ENCODE measurements at places on chromosomes 12 and 14.
A peak's percentile ranks its signal among the peaks of the same experiment; 100 is the strongest.

DNA sequence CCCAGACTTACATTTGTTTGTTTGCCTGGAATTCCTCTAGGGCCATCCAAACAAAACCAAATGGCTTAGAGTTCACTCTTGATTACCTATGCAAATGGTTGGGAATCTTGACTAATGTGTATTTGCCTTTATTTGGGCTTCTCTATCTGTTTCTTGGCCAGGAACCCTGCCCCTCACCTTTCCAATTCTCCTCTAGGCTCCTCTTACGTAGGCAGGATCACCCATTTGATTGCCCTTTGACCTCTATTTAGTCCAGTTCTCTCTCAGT, 123.0 kb upstream of the DYRK2 start:
- DNase-seq = no peak

GRCh38 chr12:80556566-80556965, 112.5 kb downstream of the PTPRQ start:
- DNase-seq = no peak

GRCh38 chr12:57235017-57235727, 5.7 kb downstream of the SHMT2 start:
- DNase-seq = no peak

DNA sequence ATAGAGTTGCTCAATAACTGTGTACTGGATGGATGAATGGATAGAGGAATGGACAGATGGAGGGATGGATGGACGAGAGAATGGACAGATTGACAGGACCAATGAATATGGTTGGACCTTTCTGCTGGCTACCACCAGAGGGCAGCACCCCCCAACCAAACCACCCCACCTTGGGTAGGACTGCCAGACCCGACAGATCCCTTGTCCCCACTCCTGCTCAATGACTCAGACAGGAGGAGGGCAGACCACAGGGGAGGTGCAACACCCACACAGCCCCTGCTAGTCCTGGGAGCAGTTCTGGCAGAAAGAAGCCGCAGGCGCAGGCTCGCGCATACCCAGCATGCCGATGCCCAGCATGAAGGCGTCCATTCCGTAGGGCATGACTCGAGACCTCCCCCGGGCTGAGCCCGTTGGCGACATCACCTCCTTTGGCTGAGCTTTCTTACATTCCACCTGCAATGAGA, 12.4 kb downstream of the MSI1 start:
- peak; percentile 95 for DNase-seq

GRCh38 chr12:55933169-55933798, 2.3 kb downstream of the DGKA start:
- no peak for DNase-seq

DNA sequence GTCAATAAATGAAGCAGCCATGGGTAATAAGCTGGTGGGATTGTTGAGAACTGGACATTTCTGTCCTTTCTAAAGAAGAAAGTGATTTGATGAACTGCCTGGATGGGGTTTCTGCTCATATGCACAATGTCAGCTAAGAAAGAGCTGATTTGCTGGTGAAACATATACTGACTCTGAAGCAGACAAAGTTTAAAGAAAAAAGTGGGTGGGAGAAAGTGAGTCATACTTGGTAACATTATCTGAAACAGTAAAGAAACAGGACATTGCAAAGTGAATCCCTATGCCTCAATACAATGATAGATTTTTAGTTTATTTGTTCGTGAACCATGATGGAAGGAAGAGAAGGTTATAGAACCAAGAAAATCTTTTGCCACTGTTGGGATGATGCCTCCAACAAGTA, 95.6 kb upstream of the DNM1L start:
- no peak for DNase-seq

GRCh38 chr14:100190126-100190525, 30.7 kb upstream of the DEGS2 start:
- DNase-seq = no peak

GRCh38 chr12:113818283-113818682, 147.8 kb downstream of the RBM19 start:
- no peak for DNase-seq

- DNase-seq = no peak
These were observed 104.5 kb upstream of the SFSWAP start for GRCh38 chr12:131606218-131606901.

- no peak for DNase-seq
These were observed 14.6 kb upstream of the SP1 start for GRCh38 chr12:53365245-53365904.

- DNase-seq = no peak
These were observed 182.6 kb upstream of the CNOT2 start for GRCh38 chr12:70060634-70061033.

GRCh38 chr12:50780013-50780412, 16.1 kb downstream of the ATF1 start:
- DNase-seq = no peak

DNA sequence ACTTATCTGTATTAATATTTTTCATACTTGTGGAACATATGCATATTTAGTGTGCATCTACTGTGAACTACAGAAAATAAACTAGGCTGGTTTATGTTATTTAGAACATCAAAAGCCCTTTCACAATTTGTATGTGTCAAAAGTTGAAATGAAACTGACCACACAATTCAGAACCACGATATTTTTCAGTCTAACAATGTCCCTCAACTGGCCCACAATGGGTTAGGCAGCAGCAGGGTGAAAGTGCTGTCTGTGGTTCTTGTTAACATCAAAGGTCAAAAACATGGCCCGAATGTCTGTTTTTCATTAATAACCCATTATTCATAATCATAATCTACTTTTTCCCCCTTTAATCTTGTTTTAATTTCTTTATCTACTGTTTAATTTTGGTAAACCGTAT, 559.9 kb upstream of the ATP2B1 start:
- DNase-seq = no peak

DNA sequence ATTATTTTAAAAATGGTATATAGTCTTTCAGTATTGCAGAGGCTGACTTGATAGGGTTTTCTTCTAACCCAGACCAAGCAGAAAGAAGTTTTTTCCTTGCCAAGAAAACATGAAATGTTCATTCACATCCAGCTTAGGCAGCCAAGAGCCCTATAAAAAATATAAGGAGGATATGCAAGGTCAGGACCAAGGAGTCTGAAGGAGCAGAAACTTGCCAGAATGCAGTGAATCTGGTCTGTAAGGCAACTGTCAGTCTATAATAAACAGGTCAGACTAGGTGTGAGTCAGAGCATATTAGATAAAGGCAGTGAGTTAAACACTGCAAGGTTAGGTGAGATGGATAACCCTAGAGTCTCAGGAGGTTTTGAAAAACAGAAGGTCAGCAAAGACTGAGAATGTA, 645.5 kb downstream of the C12orf50 start:
- no peak for DNase-seq

DNA sequence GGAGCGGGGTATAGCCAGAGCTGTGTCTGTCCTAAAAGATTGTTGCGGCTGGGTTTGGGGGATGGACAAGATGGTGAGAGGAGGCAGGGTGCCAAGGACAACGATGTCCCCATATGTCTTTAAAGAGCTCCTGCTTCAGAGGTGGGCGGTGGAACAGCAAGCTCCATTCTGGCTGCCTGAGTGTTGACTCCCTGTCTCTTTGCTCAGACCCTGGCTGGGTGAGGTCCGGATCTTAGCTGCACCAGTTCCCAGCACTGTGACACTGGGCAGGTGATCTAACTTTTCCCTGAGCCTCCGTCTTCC, 8.3 kb upstream of the WSCD2 start:
- no peak for DNase-seq

- no peak for DNase-seq
These were observed 34.0 kb downstream of the TUNAR start for GRCh38 chr14:95910628-95911027.

DNA sequence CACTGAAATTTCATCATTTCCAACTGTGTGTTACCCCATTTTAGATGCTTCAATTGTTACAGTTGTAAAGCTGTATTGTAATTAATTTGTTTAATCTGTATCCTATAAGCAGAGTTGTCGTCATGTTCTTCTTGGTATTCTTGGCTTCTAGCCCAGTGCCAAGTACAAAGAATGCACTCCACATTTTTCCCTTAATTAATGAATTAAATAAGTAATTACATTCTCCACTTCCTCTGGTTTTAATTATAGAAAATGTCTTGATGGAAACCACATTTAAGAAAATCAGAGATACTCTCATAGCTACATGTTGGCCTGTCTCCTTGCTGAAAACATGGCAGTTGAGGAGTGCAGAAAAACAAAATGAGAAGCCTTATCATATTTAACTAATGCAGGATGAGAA, 746 bp downstream of the DNAI7 start:
- no peak for DNase-seq

- DNase-seq = no peak
These were observed 56.5 kb upstream of the ATF1 start for GRCh38 chr12:50707396-50707795.

- no peak for DNase-seq
These were observed 122.2 kb upstream of the CCDC175 start for GRCh38 chr14:59698793-59699192.

- DNase-seq = no peak
These were observed 447.4 kb downstream of the RAD51B start for GRCh38 chr14:68266998-68267397.
